MM.1S (cell line): ENCODE measurements at places on chromosomes 1 and 21.

DNA sequence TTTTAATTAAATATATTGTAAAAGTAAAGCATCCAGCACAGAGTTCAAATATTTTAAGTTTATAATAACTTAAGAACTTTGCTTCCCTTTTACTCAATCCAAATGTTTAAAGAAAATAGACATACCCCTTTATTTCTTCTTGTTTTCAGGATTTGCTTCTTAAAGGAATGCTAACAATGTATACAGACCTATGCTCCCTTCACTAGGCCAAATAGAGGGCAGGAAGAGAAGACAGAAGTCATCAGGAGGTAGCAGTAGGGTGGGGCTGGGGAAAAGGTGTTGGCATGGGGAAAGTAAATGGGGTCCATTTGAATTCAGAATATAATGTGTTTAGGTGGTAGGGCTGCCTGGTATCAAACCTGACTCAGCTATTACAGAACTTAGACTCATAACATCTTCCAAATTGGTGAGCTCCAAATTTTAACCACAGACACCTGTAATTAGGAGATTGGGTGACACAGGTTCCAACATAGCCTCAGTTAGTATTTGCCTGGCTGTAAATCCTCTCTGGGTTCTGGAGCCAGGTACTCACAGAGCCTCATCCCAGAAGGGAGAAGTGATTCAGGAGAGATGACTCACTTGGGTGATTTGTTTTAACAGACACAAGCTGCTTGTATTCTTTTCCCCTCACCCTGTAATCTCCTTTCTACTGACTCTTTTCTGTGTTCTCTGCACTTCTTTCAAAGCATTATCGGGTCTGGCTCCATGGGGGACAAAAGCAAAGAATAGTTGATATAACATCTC lies 60.1 kb upstream of the DUSP10 start:
- DNase-seq = no peak

- DNase-seq = no peak
Measured at GRCh38 chr1:113763661-113764060, 4.4 kb upstream of the PHTF1 start.

DNA sequence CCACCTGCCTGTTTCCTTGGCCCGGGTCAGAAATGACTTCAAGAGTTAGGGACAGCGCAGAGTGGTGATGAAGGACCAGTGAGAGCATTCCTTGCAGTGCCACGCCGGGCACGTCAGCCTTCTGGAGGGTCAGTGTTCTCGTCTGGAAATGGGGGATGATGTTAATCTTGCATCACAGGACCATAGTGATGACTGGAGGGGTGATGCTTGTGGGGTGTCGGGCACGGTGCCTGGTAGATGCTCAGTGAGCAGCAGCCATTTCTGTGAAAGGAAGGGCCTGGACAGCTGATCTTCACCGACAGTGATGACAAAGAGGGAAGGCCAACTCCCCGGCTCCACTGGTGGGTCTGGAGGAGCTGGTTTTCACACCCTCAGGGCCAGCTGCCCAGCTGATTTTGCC lies 56.2 kb downstream of the DDX20 start:
- DNase-seq = no peak

GRCh38 chr1:159307346-159308020 lies 5.3 kb downstream of the FCER1A start:
- no peak for DNase-seq
